A172 (cell line): ENCODE measurements at places on chromosomes 13 and 19.
A peak's percentile ranks its signal among the peaks of the same experiment; 100 is the strongest.

GRCh38 chr13:31908696-31909411 lies 122.7 kb upstream of the FRY start:
- DNase-seq, result no peak

GRCh38 chr13:48004201-48004600 lies 3.1 kb upstream of the SUCLA2 start:
- no peak for DNase-seq

- DNase-seq, result no peak
Observed at GRCh38 chr19:14305706-14306105, 75.5 kb upstream of the ADGRE5 start.

GRCh38 chr13:49307365-49307764 lies 59.6 kb downstream of the CDADC1 start:
- DNase-seq, result no peak

DNA sequence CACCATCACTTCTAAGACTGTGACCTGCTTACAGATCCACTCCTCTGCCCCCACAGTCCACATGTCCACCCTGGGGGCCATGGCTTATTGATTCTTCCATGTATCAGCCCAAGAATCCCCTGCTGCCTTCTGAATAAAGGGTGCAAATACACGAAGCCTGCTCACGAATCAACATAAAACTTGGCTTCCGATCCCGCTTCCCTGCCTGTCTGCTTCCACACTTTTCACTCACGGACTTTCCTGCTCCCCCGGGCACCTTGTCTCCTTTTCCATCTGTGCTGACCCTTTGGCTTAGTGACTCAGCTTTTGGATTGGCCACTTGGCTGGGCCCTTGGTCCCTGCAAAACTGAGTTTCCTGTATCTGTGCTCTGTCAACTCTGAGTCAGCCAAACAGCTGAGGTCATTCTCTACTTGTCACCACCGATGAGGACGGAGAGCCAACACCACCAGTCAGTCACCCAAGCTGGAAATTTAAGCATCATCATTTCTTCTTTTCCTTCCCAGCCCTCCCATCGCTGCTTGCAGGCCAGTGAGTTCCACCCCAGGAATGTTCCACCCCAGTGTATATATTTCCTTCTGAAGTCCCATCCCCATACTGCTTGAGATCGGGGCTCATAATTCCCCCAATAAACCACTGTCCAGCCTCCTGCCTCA lies 11.4 kb upstream of the USP12 start:
- peak; percentile 93 for DNase-seq

DNA sequence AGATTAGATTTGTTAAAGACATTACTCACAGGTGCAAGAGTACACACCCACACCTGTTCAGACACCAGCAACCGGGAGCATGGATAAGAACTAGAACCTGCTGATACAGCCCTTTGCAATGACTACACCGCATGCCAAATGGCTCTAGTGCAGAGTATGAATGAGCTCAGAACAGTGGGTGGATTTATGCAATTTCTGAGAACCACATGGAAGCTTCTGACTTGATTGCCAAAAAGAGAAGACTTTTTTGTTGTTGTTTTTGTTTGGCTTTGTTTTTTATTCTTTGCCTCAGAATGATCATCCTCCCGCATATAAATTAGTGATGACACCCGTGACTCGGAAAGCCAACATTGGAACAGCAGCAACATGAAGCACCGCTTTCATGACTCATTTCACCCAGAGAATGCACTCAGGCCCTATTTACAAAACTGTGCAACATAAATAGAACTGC lies 77.4 kb upstream of the LRCH1 start:
- peak; percentile 42 for DNase-seq

DNA sequence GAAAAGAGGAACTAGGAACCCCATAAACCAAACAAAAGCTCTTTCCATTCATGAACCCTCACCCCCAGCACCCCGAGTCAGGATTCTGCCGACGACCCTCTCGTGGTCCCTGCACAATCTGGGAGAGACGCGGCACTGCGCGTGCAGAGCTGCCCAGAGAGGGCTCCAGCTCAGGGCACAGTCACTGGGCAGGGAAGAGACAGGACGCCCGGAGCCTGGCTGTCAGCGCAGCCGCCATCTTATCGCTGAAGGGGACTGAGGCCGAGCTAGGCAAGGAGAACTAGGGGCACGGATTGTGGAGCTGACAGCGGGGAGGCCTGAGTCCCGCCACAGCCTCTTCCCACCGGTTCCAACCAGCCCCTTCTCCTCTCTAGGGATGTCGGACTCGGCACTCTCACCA lies 349 bp downstream of the ZNF98 start:
- DNase-seq, result no peak

- no peak for DNase-seq
Observed at GRCh38 chr19:40277356-40278059, 7.6 kb downstream of the AKT2 start.

GRCh38 chr19:677201-677600 lies 1.0 kb downstream of the FSTL3 start:
- DNase-seq, result peak; percentile 93

DNA sequence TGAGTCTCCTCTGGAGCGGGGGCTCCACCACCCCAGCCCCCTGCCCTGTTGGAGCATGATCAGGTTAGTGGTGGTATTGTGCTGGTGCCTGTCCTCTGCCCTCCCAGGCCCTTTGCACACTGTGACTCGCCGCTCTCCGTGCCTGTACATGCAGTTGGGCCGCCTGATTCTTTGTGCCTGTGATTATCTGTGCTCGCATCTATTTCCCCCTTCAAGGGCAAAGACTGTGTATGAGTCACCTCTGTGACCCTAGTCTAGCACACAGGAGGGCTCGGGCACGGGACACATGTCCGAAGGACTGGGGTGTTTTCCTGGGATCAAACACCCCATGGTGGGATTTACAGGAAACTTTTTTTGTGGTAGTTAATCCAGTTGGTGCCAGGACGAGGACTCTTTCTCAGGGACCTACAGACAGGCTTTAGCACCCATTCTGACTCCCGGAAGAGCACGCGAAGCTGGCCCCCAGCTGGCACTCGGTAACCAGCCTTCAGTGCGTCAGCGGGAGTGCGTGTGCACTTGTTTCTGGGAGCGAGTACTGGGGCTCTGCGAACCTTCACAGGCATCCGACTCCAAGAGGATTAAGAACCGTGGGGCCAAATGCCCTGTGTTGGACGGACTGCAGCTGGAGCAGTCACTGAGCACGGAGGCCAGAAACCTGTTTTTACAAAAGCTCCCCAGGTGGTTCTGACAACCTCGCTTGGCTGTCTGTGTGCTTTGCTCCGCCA lies 6.7 kb downstream of the PPP1R37 start:
- DNase-seq, result no peak

DNA sequence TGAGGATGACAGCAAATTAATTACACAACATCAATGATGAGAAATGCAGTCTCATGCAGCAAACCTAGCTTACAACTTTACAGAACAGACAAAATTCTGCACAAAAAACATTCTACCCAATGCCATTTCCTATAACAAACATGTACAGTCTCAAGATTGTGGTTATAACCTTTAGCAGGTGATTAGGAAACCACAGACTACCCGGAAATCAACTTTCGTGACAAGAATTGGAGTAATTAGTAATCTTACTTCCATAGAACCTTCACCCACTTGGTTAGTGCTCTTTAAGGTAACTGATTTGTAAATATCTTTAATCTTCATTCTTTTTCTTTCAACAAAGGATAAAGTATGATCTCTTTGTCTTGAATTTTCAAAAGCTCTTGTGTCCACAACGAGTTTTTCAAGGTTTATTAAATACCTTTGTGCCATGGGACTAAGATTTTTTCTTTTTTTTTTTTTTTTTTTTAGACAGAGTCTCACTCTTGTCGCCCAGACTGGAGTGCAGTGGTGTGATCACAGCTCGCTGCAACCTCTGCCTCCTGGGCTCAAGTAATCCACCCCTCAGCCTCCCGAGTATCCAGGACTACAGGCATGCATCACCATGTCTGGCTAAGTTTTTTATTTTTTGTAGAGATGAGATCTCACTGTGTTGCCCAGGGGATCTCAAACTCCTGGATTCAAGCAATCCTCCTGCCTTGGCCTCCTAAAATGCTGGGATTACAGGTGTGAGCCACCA lies 78.8 kb downstream of the MAP4K1 start:
- DNase-seq, result no peak

GRCh38 chr13:50071379-50071778 lies 56.1 kb downstream of the KCNRG start:
- DNase-seq, result no peak
